ENCODE measurements at places on chromosomes 12 and 14.

- no peak for DNase-seq
Measured at GRCh38 chr12:11973396-11973795, 97.3 kb upstream of the BCL2L14 start.

GRCh38 chr12:119071638-119072231 lies 90.4 kb downstream of the SRRM4 start:
- DNase-seq: no peak

- no peak for DNase-seq
Measured at GRCh38 chr14:100469632-100470522, 117.3 kb downstream of the BEGAIN start.

- no peak for DNase-seq
Measured at GRCh38 chr14:23164250-23164649, 19.2 kb downstream of the SLC7A8 start.

DNA sequence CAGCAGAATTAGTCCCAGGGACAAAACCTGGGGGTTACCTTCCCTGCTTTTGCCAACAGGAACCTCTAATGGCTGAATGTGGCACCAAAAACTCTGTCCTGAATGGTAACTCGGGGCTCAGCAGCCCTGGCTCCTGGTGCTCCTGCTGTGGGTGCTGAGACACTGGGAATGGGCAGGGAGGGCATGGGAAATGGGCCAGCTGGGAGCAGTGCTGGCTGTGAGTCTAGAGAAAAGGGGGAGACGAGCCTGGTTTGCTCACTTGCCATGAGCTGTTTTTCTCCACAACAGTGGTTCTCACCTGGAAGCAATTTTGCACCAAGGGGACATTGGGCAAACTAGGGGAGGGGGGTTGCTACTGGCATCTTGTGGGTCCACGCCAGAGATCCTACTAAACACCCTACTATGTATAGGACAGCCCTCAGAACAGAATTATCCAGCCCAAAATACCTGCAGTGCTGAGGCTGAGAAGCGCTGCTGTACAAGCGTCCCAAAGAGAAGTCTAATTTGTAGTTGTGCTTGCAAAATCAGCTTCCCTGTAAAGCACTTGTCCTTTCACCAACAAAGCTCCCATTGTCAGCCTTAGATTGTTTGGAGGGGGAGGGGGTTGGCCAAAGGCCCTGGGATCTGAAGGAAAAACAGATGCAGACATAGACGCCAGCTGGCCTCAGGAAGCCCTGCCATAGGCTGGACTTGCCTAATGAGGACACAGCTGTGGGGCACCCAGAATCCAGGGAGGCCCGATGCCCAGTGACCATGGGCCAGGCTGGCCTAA lies 3.6 kb downstream of the LRRC74A start:
- peak; percentile 1 for DNase-seq

DNA sequence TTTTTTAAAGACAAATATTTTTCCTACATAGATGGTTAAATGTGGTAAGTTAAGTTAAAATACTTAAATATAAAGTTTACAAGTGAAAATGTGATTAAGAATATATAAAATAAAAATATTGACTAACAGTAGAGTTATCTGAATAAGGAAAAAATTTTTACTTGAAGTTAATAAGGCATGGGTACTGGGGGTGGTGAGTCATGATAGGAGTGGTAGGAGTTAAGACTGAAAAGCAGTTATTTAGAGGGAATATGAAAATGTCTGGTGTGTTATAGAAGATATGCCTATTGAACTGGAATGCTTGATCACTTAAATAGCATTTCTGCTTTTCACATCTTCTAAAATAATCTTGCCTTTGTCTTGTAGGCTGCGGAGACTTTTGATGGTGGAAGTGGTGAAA lies 68.7 kb downstream of the CCDC91 start:
- no peak for DNase-seq

- DNase-seq: no peak
Measured at GRCh38 chr12:64894827-64895475, 70.5 kb downstream of the TBC1D30 start.

GRCh38 chr12:68206446-68206845 lies 19.2 kb downstream of the IL26 start:
- no peak for DNase-seq

DNA sequence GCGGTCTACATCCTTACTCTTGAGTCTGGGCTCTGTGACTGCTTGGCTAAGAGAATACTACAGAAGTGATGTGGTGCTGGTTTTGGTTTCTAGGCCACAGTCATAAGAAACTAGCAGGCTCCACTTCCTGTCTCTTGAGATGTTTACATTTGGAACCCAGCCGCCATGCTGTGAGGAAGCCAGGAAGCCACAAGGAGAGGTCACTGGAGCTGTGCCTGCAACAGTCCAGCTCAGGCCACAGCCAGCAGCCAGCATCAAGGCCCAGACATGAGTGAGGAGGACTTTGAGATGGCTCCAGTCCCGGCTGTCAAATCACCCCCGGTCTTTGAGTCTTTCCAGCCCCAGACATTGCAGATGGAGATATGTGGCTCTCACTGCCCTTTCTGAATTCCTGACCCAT lies 12.9 kb upstream of the FAM181A start:
- no peak for DNase-seq

GRCh38 chr14:64928239-64929013 lies 14.1 kb downstream of the GPX2 start:
- no peak for DNase-seq

All from NCI-H2029 (cell line).